Vein endothelial cell (primary cell): ENCODE measurements at places on chromosomes 12 and 14. TPM values are rescaled to one million over a fixed set of nuclear protein-coding genes. Genes with fewer than 3 reads are reported as not detected.

FAM177A1 gene
- 22.4 and 22.9 TPM in 2 replicates for total RNA-seq

WNT5B gene
- total RNA-seq = 0.33 and 0.38 TPM in 2 replicates

SYT1 gene
- 2.9 and 4.2 TPM in 2 replicates for total RNA-seq

BEST3 gene
- 0.29 and 0.33 TPM in 2 replicates for total RNA-seq

COX8C gene
- total RNA-seq = not detected in 2 replicates

KCNK13 gene
- under 0.01 and 0.38 TPM in 2 replicates for total RNA-seq

PPP4R3A gene
- total RNA-seq = 52.9 and 73.3 TPM in 2 replicates

YLPM1 gene
- 41.8 and 41.9 TPM in 2 replicates for total RNA-seq

IGFBP6 gene
- 8.2 and 8.5 TPM in 2 replicates for total RNA-seq

MGP gene
- total RNA-seq = 81.4 and 247 TPM in 2 replicates

CCDC184 gene
- under 0.01 and 0.10 TPM in 2 replicates for total RNA-seq

PLA2G1B gene
- not detected in 2 replicates for total RNA-seq
